A549 treated with CpdA at 1 μM for 4 hours (cell line): ENCODE measurements at places on chromosomes 6 and 20. TPM values are rescaled to one million over a fixed set of nuclear protein-coding genes. Genes with fewer than 3 reads are reported as not detected.

MOG gene
- not detected in 5 replicates for total RNA-seq

CAGE1 gene
- 0.17 TPM in 1 of 5 replicates, not detected in the others for total RNA-seq

GID8 gene
- total RNA-seq = 20.4 to 23.8 TPM (median 22.2 TPM) in 5 replicates

FRS3 gene
- 2.0 to 2.9 TPM (median 2.4 TPM) in 5 replicates for total RNA-seq

ZC2HC1B gene
- total RNA-seq = not detected in 5 replicates

GGTLC1 gene
- not detected in 5 replicates for total RNA-seq

CLPSL2 gene
- total RNA-seq = 1.0 to 1.4 TPM in 2 of 5 replicates, not detected in the others

EEF1A2 gene
- 136 to 164 TPM (median 141 TPM) in 5 replicates for total RNA-seq
